ENCODE measurements at places on chromosomes 13 and 19.

- DNase-seq, result no peak
Measured at GRCh38 chr13:99307247-99307646, at the start of gene GPR183. Gene GPR183, minus strand, starts transcription at chr13:99307399. Its CDS starts 11,254 bp downstream, at chr13:99296145.

GRCh38 chr13:107999751-108000150, 215.6 kb downstream of the LIG4 start:
- DNase-seq, result no peak

DNA sequence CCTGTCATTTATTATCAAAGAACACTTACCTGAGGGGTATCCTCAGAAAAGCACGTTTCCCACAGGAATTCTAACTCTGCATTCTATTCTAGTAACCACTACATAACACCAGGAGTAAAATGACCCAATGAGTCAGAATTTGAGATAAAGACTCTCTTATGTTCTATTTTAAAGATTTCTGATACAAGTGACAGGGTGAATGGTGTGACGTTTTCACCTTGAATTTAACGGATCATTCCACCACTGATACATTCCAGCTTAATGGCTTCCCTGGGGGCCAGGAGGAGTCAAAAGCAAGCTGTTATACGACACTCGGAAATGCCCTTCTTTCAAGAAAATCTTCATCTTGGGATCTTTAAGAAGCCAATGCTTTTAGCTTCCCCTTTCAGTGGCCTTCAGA, 55.2 kb downstream of the SLC7A1 start:
- no peak for DNase-seq

DNA sequence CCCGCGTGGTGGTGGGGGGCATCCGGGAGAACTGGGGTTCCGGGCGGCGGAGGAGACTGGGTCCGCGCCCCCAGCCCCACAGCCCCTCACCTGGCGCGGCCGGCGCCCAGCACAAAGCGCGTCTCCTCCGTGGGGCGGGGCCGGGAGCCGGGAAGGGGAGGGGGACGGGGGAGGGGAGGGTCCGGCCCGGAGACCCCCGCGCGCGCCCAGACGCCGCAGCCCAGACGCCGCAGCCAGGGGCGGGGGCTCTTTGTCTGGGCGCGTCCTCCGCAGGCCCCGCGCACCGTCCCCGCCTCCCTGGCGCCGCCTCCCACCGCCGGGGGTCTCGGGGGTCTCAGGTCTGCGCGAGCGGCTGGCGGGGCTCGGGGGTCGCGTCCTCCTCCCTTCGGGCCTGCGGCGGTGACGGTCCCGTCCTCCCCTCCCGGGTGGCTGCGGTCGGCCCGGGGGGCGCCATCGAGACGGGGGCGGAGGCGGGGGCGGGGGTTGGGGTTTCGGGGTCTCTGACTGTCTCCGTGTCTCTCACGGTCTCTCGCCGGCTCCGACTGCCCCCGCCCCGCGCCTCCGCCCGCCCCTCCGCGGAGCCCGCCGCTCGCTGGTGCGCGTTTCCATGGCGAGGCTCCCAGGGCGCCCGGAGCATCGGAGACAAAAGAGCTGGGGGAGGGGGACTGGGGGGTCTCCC, at the start of gene PLPPR3:
PLPPR3 (minus strand) TSS at position 131 of the 679 bp plus-strand sequence. CDS start 396 bp downstream, outside the sequence.
- DNase-seq, result no peak

Measured in NCI-H187 treated with DMSO at 0.1 percent for 48 hours (cell line).